ENCODE measurements at places on chromosomes 13 and 19.
A peak's percentile ranks its signal among the peaks of the same experiment; 100 is the strongest.

- H3K27me3 ChIP-seq, result no peaks in the 10 kb centered on the region
- H3K36me3 ChIP-seq, result no peaks in the 10 kb centered on the region
- no peak for DNase-seq
- H3K4me1 ChIP-seq, result no peaks in the 10 kb centered on the region
- H3K27ac ChIP-seq, result no peak overlapping the region
Measured at GRCh38 chr13:54614726-54615125, 1586.1 kb downstream of the OLFM4 start.

GRCh38 chr19:36110487-36111199 lies at the start of gene OVOL3:
TSS of gene OVOL3 (plus strand) at chr19:36111143. CDS start at chr19:36111203, 60 bp downstream.
- H3K27ac ChIP-seq, result no peak within 1 kb of the TSS
- no peak within 1 kb of the TSS for H3K4me3 ChIP-seq
- H3K4me1 ChIP-seq, result no peaks in the 10 kb centered on the region
- H3K36me3 ChIP-seq, result no peaks in the 10 kb centered on the region
- DNase-seq, result no peak

- peak overlapping the region; percentile 62 for H3K4me3 ChIP-seq
- H3K36me3 ChIP-seq, result peaks cover 2% of the 10 kb centered on the region
- H3K27me3 ChIP-seq, result no peaks in the 10 kb centered on the region
- DNase-seq, result no peak
- H3K27ac ChIP-seq, result peak overlapping the region; percentile 98
Measured at GRCh38 chr19:58385891-58386575, 1.0 kb upstream of the RPS5 start.

DNA sequence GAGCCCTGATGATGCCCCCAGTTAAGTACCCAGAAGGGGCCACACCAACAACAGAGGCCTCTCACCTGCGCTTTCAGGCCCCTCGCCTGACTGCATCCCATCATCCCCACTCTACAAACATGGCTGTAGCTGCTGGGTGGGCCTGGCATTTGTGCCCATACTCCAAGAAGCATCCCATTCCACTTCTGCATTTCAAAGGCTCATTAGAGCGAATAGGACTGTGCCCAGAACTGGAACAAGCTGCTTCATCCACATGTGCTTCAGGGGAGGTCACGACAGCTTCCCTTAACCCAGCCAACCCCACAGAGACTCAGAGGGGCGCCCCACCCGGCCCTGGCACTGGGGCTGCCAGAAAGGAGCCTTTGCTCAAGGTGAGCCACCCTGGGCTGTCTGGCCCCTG lies 156.9 kb downstream of the SIPA1L3 start:
- no peaks in the 10 kb centered on the region for H3K4me1 ChIP-seq
- no peak overlapping the region for H3K4me3 ChIP-seq
- no peak overlapping the region for H3K27ac ChIP-seq
- no peak for DNase-seq

GRCh38 chr13:30142486-30143211 lies 164.7 kb downstream of the KATNAL1 start:
- no peak overlapping the region for H3K4me3 ChIP-seq
- DNase-seq, result peak; percentile 37
- H3K4me1 ChIP-seq, result no peaks in the 10 kb centered on the region
- H3K27ac ChIP-seq, result no peak overlapping the region
- no peaks in the 10 kb centered on the region for H3K27me3 ChIP-seq

DNA sequence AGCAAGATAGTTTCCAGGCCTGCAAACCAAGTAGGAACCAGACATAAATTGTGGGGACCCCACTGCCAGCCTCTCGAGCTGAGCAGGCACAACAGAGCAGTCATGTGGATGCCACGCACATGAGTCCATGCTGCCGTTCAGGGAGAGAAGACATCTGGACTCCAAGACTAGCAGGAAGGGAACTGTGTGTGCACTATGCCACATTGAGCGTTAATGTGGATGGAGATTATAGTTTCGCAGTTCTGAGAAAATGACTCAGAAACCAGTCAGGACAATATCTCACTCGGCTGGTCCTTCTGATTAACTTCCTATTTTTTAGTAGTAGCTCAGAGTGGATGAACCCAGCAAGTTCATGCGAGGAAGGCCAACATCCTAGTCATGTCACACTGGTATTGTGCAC lies 124.9 kb downstream of the CRYL1 start:
- H3K27ac ChIP-seq, result no peak overlapping the region
- no peaks in the 10 kb centered on the region for H3K36me3 ChIP-seq
- no peaks in the 10 kb centered on the region for H3K27me3 ChIP-seq
- H3K4me3 ChIP-seq, result no peak overlapping the region
- no peaks in the 10 kb centered on the region for H3K4me1 ChIP-seq

GRCh38 chr13:32205431-32206096 lies 109.6 kb downstream of the ZAR1L start:
- no peaks in the 10 kb centered on the region for H3K4me1 ChIP-seq
- no peak for DNase-seq
- H3K36me3 ChIP-seq, result no peaks in the 10 kb centered on the region
- no peak overlapping the region for H3K4me3 ChIP-seq
- no peak overlapping the region for H3K27ac ChIP-seq

DNA sequence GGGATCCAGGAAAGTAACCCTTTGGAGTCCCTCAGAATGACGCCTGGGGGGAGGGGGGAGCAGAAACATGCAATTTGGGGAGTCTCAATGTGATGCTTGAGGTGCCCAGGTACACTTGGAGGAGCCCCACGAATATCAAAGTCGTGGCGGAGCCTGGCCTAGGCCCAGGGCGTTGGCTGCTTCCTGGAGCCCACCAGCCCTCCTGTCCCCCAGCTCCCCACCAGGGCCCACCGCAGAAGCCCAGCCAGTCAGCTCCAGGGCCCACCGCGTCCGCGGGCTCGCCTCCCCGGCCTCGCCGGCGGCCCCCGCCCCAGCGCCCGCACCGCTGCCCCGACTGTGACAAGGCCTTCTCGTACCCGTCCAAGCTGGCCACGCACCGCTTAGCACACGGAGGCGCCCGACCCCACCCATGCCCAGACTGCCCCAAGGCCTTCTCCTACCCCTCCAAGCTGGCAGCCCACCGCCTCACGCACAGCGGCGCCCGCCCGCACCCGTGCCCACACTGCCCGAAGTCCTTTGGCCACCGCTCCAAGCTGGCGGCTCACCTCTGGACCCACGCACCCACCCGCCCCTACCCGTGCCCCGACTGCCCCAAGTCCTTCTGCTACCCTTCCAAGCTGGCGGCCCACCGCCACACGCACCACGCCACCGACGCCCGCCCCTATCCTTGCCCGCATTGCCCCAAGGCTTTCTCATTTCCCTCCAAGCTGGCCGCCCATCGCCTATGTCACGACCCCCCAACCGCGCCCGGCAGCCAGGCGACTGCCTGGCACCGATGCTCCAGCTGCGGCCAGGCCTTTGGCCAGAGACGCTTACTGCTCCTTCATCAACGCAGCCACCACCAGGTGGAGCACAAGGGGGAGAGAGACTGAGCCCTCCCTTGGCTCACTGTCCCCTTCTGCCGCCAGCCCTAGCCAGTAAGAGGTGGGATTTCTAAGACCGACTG lies 2.1 kb downstream of the ZNF575 start:
- H3K4me1 ChIP-seq, result peaks cover 7% of the 10 kb centered on the region
- no peaks in the 10 kb centered on the region for H3K27me3 ChIP-seq
- peak; percentile 60 for DNase-seq
- no peak overlapping the region for H3K4me3 ChIP-seq
- H3K27ac ChIP-seq, result peak overlapping the region; percentile 86
- H3K36me3 ChIP-seq, result no peaks in the 10 kb centered on the region

- H3K27ac ChIP-seq, result no peak overlapping the region
- H3K27me3 ChIP-seq, result no peaks in the 10 kb centered on the region
- H3K36me3 ChIP-seq, result no peaks in the 10 kb centered on the region
- no peak overlapping the region for H3K4me3 ChIP-seq
- no peak for DNase-seq
Measured at GRCh38 chr13:108120302-108120701, 95.0 kb downstream of the LIG4 start.
